HEK293T (cell line): ENCODE measurements at places on chromosomes 12 and 14.

- no peak for DNase-seq
Observed at GRCh38 chr14:37658156-37658555, 62.7 kb downstream of the TTC6 start.

- no peak for DNase-seq
Observed at GRCh38 chr12:117085318-117085947, 13.8 kb downstream of the TESC start.

DNA sequence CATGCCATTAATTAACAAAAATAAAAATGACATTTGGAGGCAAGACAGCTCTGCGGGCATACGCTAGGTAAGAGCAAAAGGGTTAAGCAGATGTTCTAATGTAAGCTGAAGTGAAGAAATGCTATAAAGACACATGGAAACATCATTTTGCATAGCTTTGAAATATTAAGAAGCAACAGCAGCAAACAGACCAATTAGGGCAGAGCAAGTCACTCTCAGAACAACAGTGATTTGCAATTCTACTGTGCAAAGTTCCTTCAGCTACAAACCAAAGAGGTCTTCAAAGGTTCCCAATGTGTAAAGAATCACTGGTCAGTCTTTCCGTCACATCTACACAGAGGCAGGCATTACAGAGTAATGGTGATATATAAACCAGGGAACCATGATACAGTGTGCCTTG is 68.2 kb downstream of the PAPLN start:
- DNase-seq = no peak

GRCh38 chr12:105225505-105226015 is 10.4 kb downstream of the APPL2 start:
- DNase-seq = no peak

GRCh38 chr12:130537051-130537450 is 179.0 kb downstream of the RIMBP2 start:
- no peak for DNase-seq

GRCh38 chr12:124884587-124885438 is 21.1 kb upstream of the SCARB1 start:
- no peak for DNase-seq

- no peak for DNase-seq
Observed at GRCh38 chr14:103472939-103473338, 49.7 kb downstream of the CKB start.

DNA sequence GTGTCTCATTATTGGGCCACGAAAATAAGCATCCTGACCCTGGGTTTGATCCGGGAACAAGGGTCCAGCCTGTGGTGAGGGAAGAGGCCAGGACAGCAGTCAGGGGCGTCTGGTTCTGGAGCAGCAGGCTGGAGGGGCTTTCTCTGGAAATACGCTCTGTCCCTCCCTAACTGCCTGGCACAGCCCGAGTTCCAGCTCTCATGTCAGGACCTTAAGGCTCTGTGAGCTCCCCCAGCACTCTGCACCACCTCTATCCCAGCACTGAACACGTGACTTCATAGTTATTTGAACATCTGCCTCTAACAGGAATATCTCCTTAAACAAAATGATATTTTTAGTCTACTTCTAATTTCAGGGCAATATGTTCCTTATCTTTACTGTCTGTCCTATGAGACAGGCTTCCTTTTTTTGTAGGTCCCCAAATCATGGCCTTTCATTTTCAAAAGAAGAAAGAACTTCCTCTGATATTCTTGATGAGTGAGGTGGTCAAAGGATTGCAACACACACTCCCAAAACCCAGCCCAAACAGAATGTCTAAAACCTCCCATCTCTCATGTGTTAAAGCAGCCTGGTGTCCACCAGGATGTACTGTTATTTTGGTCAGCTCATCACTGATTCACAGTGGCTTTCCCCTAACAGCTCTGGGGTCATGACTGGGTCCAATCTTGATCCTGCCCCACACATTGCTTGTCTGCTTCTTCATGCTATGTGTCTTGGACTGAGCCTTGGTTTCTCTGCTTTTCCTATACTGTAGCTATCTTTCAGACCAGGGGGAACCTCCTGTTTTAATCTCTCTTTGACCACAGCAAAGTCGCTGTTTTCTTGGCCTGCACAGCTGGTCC is 9.7 kb downstream of the AQP6 start:
- DNase-seq = no peak

DNA sequence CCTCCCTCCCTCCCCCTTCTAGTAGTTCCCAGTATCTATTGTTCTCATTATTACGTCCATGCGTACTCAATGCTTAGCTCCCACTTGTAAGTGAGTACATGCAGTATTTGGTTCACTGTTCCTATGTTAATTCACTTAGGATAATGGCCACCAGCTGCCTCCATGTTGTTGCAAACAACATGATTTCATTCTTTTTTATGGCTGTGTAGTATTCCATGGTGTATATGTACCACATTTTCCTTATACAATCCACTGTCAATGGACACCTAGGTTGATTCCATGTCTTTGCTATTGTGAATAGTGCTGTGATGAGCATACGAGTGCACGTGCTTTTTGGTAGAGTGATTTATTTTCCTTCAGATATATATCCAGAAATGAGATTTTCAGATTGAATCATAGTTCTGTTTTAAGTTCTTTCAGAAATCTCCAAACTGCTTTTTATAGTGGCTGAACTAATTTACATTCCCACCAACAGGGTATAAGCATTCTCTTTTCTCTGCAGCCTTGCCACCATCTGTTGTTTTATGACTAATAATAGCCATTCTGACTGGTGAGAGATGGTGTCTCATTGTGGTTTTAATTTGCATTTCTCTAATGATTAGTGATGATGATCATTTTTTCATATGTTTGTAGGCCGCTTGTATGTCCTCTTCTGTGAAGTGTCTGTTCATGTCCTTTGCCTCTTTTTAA is 17.9 kb upstream of the CLEC7A start:
- no peak for DNase-seq

GRCh38 chr12:75820848-75821578 is 210.6 kb downstream of the PHLDA1 start:
- DNase-seq = no peak

DNA sequence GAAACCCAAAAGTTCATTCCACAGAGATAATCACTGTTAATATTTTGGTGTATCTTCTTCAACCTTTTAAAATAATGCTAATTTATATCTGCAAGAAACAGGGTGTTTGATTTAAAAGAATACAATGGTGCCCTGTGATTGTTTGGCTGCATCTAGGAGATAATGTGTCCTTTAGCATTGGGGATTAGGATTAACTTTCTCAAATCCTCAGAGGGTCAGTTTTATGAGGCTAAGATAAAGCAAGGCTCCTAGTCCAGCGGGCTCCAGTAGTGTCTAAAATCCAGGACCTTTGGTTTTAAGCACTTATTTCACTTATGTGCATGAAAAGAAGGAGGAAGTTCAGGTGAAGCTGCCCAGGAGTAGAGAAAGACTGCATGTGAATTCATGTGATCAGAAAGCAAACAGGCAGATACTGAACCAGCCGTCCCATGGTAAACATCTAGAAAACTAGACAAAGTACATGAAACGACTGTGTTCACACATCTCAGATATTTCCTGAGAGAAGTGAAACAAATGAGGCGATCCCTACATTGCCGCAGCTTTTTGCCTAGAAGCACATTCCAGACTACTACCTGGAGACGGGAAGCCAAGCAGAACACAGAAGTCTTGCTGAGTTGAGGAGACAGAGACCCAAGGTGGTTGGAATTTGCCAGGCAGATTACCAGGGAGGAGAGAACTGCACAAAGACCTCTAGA is 129.1 kb upstream of the MAX start:
- DNase-seq = no peak

DNA sequence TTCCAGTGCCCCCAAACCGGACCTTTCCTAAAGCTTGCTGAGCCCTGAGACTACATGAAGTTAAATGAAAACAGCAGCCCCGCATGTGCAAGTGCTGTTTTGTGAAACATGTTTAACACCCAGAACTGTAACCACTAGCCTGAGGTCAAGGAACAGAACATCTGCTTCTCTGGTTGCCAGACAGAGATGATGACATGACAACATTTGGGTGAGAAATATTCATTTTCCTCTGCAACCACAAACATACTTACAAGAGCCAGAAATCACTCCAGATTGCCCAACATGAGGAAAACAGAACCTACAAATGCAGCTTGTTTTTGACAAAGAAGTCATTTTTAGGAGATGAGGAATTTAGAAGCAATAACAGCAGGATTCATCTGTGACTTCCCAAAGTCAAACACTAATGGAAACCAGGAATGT is 110.4 kb downstream of the BCAT1 start:
- no peak for DNase-seq

DNA sequence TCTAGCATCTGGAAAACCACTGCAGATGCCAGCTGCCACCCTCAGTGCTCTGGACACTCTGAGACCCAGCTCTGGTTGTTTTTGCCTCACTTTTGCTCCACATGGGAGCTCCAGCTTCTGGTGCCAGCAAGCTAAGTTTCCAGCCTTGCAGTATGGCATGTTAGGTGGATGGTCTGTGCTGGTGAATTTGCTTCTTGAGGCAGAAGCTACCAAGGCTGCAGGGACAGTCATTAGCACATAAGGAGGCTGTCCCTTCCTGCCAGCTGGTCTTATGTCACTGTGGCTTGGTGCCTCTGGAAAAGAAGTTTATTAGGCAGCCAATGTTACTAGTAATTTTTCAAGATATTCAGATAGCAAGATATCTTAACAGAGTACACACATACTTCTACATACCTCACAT is 64.2 kb upstream of the CSRP2 start:
- no peak for DNase-seq

DNA sequence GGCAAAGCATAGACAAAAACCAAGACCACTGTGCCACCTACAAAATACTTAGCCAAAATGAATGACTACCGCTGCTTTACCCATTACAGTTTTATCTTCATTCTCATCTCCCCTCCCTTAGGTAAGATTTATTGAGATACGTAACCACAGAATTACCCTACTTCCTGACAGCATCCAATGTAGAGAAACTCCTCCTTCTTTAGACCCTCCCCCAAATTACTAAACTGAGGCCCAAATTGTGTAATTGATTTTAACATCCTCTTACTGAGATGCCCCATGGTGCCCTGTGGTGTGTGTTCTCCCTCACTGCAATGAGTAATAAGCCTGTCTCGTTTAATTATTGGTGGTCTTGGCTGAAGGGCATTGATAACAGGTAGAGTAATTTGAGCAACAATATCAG is 19.1 kb downstream of the VRK1 start:
- no peak for DNase-seq

GRCh38 chr12:124939421-124940142 is 25.1 kb upstream of the UBC start:
- DNase-seq = peak; percentile 78

DNA sequence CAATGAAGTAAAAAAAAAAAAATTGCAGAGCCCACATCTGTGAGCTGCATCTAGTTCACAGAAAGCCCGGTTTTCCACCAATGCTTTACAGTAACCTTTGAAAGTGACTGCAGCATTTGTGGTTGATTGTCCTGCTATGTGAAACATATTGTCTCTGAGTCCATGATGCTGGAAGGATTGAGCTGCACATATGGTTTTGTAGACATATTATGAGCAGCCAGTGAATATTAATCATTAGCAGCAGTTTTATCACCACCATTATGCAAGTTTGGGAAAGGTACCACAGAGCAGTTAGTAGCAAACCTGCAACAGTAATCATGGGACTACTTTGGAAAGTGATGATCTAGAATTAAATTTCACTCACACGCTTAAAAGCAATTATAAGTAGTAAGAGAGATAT is 151.5 kb upstream of the PRICKLE1 start:
- DNase-seq = no peak

GRCh38 chr14:36513012-36513420 is 7.0 kb downstream of the NKX2-1 start:
- DNase-seq = no peak

GRCh38 chr14:100158566-100159093 is 815 bp downstream of the DEGS2 start:
- no peak for DNase-seq

GRCh38 chr12:44403185-44403584 is 472.9 kb downstream of the NELL2 start:
- no peak for DNase-seq

DNA sequence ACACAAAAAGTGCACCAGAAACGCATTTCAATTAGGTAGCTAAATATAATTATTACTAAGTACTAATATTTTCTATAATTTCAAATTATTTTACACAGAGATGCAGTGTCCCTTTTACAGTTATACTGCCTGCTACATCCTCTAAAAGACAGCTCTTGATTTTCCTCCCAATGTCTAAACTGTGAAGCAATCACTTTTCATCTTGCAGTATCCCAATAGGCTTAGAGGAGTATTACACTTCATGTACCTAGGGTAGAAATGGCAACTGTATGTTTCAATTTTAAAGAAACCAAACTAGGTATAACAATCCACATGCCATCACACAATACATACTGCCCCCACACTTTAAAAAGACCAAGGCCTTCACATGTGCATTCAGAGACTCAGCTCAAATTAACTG is 7.3 kb downstream of the RSRC2 start:
- DNase-seq = no peak

DNA sequence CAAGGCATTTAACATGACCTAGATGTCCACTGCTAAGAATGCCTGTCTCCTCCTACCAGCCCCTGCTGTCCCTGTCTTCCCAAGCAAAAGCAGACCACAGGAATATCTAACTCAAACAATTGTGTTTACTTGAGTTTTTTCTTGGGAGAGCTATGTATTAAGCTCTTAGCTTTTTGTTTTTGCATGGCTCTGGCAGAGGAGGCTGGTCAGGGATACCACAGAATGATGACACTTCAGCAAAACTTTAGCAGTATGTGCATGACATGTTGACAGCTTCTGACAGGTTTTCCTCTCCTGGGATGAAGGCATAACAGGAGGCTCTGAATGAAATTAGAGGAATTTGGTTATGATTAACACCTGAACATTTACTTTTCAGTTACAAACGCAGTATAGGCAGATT is 6.9 kb downstream of the TMBIM6 start:
- no peak for DNase-seq

- DNase-seq = peak; percentile 21
Observed at GRCh38 chr12:29519585-29520182, 22.2 kb upstream of the OVCH1 start.

DNA sequence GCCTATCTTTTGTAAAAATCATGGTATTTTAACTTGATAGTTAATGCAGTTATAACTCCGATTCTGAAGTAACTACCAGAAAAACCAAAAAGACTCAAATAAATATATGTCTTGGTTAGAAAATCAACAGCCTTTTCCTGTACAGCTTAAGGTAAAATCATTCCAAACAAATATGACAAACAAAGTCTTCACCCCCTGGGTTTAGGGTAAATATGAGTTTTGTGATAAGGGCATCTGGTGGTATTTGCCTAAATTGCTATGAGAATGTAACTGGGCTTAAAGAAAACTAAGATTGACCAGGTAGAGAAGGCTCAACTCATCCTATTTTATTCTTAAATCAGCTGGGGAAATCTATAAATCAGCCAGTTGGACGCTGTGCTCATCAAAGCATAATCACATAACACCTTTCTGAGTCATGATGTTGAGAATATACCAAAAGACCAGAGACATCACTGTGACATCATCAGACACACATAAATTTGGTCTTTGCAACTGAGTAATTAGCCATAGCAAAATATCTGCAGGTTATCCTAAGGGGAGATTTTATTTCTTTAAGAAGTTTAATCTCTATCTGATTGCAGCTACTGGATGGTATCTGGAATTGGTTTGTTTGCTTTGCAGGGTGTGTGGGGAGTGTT is 133.9 kb downstream of the STXBP6 start:
- DNase-seq = no peak
